SK-N-SH (cell line): ENCODE measurements at places on chromosomes 12 and 14.

DNA sequence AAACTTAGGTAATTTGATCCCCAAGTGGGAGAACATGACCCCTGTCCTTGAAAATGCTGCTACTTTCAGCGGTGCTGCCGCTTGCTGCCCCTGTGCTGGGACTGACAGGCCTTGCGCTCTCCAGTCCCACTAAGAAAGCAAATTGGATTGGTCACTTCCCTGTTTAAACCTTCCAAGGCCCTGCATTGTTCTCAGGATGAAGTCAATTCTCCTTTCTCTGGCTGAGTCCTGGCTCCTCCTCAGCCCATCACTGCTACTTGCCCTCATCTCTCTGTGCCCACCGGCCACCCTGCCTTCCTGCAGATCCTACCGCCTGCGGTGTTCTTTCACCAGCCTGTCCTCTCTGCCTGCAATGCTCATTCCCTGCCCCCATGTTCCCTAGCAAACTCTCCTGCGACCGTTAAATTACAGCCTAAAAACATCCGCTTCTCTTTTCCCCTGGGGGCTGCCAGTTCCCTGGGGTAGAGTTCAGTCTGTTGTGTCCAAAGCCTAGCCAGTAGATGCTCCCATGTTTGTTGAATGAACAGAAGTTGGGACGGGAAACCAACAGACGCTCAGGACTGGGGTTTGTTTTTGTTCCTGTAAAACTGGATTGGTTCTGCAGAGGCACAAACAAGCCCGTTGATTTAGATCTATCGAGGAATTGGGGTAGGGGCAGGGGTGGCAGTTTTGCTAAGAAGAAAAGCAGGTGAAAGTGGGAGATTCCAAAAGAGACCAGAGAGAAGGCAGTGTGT, 127.3 kb upstream of the HIF1A start:
- DNase-seq: no peak

GRCh38 chr12:65902500-65902899, 78.2 kb downstream of the HMGA2 start:
- no peak for DNase-seq

DNA sequence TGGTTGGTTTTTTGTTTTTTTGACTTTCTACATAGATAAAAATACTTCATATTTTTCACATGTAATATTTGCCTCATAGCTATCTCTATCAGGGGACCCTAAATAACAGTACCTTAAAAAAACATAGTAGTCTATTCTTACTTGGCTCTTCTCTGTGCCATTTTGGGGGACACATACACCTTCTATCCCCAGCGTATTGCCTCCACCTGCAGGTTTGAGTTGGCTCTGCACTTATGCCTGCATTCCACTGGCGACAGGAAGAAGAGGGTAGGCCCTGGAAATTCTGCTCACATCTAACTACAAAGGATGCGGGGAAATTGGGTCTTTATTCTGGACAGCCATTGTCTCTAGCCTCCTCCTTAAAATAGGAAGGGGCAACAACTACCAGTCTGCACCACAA, 13.8 kb upstream of the IFI27L2 start:
- DNase-seq: no peak

DNA sequence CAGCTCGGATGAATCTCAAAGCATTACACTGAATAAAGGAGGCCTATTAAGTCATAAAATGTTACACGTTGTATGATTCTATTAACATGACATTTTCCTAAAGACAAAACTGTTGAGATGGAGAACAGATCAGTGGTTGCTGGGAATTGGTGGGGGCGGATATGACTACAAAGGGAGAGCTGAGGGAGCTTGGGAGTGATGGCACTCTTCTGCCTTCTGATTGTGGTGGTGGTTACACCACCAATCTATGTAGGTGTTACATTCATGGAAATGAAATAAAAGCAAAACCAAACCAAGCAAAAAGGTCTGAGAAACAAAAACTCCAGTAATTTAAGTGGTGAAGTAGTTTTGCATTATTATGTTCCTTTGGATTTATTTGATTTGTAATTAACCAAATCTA, 16.4 kb upstream of the EVL start:
- no peak for DNase-seq

DNA sequence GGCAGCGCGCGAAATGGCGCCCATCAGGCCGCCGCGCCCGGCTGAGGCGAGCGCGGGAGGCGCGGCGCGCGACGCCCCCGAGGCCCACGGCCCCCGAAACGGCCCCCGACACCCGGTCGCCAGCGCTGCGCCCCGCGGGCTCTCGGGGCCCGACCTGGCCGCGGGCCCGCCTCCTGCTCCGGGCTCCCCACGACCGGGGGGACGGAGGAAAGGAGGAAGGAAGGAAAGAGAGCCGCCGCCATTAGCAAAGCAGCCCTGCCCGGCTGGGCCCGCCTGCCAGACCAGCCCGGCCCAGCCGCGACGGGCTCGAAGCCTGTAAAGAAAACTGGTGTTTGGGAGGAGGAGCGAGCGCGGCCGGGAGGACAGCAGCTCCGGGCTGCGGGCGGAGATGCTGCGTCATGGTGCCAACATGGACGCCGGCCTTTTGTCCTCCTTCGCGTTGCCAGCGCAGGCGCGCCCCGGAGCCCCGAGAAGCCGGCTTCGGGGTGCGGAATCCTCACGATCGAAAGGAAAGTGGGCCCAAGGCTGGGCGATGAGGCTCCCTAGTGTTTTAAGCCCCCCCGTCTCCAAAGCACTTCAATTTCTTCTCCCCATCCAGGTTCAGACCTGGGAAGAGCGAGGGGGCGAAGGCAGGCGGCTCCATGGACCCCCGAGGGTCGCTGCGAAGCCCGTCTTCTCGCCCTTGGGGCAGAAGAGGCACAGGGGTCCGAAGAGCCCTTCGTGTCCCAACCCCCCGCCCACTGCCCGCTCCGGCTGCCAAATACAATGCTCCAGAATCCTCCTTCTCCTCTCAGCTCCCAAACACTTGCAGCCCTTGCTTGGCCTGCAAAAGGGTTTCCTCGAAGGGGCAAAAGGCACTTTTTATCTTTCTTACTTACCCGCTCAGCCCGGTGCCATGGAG, 2.9 kb upstream of the SETD1B start:
- peak; percentile 62 for DNase-seq

DNA sequence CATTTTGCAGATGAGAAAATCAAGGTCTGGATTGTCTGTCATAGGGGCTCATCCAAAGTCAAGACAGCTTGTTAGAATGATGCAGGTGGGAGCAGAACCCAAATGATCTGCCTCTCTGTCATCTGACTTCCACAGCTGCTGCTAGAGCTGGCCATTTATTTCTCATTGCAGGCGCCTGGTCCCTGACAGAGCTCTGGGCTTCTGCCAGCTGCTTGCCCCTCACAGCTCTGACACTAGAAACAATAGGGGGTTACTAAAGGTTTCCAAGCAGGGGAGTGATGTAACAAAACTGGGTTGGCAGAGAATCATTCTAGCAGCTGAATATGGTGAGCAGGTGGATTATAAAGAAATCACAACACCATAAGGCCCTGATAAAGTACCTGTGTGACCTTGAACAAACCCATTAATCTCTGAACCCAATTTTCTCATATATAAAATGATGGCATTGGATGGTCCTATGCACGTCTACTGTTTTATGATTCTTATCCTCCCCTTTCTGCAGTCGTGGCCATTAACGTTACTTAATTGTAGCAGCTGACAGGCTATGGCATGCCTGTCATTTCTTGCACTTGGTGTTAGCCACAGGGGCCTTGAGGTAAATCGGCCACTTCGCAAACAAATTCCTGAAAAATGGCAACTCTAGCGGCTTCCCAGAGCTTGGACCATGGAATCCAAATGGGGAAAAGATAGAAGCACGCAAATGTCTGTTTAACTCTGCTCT, 134.6 kb downstream of the RMST start:
- DNase-seq: no peak

GRCh38 chr12:53505086-53505485, 2.2 kb downstream of the NPFF start:
- no peak for DNase-seq

DNA sequence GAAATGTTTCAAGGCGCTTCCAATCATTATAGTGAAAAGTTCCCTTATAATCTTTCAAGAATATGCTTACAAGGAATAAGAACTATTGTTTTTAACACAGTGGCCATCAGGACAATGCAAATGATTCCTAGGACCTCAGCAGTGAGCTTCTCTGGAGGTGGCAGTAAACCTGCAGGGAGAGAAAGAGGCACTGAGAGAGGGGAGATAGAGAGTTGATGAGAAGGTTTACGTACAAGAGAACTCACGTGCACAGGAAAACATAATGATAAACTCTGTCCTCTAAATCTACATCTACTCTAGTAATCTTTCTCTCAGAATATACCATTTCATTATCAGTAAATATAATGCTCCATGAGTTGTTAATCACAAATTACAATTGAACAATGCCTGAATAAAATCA, 715 bp downstream of the KLRC4 start:
- no peak for DNase-seq

DNA sequence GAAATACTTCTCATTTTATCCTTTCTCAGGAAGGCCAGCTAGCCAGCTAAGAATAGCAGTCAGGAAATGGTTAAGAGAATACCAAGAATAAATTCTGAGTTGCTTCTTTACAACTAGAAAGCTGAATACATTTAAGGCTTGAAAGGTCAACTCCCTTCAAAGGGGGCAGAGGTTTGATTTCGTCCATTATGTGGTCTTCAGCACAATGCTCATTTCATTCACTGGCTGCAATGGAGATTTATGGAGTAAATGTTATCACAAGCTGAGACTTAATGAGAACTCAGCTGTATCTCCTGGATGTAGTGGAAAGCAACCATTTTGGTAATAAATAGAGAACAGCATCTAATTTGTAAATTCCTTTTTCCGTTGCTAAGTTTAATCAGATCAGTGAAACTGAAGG, 265.0 kb upstream of the FKBP4 start:
- DNase-seq: no peak

GRCh38 chr12:66901138-66901932, 222.5 kb upstream of the GRIP1 start:
- DNase-seq: no peak

DNA sequence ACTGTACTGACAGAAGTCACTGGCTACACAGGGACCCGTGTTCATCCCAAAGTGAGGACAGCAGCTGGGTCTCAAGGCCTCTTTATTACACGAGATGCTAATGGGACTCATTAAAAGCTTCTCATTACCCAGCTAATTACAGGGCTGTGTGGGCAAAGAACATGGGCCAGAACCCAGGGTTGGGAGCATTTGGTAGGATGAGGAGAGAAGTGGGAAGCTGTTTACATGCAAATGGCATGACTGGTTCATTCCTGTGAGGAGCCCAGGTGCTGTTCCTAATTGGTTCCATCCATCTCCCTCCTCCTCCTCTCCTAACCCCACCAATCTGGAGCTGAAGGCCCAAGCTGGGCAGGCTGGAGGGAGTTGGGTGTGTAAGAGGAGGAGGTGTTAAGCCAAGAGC, 8.9 kb upstream of the TAC3 start:
- no peak for DNase-seq

DNA sequence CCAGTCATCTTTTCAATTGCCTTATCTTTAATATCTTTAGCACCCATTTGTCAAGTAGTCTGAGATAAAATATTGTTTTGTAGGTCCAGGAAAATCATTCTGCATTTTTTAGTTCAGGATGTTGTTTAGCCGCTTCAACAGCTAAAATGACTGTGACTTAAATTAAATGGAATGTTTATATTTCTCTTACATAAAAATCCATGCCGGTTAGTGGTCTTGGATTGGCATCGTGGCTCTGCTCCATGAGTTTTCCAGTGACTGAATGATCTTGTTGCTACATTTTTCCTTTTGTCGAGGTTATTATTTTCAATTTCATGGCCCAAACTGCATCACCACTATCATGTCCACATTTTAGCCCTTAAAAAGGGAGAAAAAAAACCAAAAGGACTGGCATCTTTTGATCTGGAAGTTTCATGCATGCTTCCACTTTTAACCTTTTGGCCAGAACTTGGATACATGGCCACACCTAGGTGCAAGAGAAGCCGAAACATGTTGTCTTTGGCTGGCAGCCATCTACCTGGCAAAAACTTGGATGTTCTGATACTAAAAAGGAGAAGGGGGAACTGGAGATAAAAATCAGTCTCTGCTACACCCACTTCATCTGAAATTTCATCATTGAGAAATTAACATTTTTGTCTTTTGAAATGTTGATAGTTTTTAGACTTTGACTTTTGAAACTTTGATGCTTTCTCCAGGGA, 142.4 kb downstream of the OTOGL start:
- DNase-seq: no peak

GRCh38 chr14:65267856-65268255, 144.7 kb upstream of the FUT8 start:
- DNase-seq: no peak

GRCh38 chr14:75985618-75986438, at the start of gene IFT43:
IFT43 (plus strand) TSS chr14:75985763; CDS start chr14:75985787, 24 bp downstream.
- DNase-seq: peak; percentile 90

DNA sequence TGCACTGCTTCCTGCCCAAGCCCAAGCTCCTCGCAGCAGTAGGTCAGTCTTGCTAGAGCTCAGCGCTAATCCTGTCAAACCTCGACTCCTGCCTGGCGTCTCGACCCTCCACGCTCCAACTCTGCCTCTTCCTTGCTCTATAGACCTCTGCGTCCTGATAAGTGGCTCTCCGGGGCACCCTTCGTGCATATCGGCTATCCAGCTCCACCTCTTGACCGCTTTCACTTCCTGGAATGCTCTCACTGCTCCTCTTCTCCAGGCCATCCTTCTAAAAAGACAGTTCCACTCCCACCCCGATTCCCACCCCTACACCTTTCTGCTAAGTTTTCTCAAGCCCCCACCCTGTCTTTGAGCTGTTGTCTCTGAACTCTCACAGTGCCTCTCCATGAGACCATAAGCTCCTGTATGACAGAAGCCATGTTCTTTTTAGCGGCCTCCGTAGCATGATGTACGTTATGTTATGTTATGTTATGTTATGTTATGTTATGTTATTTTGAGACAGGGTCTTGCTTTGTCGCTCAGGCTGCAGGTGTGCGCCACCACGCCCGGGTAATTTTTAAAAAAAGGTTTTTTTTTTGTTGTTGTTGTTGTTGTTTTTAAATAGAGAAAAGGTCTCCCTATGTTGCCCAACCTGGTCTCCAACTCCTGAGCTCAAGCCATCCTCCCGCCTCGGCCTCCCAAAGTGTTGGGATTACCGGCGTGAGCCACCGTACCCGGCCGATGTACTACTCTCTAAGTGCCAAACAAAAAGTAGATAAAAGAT, 601 bp downstream of the COX14 start:
- peak; percentile 49 for DNase-seq

DNA sequence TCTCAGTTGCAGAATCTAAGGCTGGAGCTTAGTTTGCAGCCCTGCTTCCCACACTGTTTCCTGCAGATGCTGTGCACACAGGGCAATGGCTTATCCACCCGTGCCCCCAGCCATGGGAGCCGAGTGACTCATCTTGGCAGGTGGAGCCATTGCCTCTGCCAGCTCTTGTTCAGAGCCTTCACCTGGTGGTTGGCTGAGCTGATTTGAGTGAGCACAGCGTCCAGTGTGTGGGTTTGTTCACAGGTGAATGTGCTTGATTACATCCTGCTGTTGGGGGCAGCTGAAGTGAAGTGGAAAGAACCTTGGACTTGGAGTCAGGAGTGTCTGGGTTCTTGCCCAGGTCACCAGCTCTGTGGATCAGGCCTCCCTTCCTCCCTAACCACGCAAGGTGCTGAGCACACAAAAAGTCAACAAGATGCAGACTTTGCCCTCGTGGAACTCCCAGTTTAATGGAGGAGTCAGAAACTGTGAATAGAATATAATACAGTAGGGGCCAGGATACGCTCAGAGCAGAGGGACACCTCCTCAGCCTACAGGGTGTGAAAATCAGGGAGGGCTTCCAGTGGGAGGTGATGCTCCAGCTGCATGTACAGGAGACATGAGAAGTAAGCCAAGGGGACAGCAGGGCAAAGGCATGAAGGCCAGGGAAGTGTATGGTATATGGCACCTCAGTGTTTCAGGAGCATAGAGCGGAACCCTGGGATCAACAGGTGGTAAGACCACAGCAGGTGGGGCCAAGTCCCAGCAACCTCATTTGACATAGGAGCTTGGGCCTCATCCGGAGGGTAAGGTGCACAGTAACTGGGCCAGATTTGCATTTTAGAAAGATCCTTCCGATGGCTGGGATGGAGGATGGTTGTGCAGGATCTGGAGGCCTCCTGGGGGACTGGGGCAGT, 22.8 kb downstream of the JDP2 start:
- DNase-seq: no peak
